ENCODE measurements at places on chromosomes 6 and 20.

DNA sequence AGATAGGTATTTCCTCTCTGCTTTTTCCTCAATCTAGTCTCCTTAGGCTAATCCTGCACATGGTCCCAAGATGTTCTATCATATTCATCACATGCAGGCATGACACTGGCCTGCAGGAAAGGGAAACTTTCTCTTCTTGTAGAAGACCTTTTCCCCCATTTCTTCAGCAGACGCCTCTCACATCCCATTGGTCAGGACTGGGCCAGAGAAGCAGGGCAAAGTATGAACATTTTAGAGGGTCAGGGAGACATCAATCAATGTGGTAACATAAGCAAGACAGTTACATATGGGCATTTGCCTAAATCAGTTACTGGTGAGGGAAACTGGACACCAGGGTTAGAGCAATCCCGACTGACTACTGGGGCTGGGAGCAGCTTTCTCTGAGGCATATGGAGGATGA is 90.1 kb downstream of the CRYBG1 start:
- no peak for DNase-seq

GRCh38 chr6:130713144-130713543 is 114.1 kb upstream of the SMLR1 start:
- DNase-seq = no peak

GRCh38 chr20:21183722-21184121 is 57.8 kb downstream of the KIZ start:
- DNase-seq = no peak

GRCh38 chr20:31746068-31746878 is 7.2 kb downstream of the TPX2 start:
- no peak for DNase-seq

GRCh38 chr20:58619864-58620431 is 31.1 kb upstream of the STX16 start:
- DNase-seq = no peak

DNA sequence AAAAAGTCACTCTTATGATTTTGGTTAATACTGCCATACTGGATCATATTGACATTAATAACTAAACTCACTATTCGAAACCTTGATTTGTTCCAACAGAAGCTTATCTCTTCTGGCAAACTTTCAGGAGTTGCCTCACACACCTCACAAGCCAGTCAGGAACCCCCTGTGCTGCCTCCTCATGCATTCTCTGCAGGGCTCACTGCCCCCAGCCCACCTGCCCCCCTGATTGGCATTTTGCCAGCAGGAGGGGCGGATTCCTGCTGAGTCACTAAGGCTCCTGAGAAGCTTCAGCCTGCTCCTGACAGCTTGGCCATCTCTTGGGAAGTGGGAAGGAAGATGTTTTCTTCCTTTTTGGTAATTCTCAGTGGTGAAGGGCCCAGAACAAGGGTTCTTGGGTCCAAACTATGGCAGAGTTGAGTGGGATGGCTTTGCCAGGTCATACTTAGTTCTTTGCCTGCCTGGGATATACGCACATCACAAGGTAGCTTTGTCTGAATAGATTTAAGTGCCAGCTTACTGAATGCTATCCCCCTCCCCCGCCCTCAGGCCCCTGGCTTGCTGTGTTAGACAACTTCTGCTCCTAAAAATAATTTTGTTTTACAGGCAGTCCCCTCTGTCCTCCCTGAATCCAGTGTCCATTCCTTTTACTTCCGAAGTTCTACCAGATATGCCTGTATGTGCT is 31.4 kb downstream of the SLC35F1 start:
- no peak for DNase-seq

DNA sequence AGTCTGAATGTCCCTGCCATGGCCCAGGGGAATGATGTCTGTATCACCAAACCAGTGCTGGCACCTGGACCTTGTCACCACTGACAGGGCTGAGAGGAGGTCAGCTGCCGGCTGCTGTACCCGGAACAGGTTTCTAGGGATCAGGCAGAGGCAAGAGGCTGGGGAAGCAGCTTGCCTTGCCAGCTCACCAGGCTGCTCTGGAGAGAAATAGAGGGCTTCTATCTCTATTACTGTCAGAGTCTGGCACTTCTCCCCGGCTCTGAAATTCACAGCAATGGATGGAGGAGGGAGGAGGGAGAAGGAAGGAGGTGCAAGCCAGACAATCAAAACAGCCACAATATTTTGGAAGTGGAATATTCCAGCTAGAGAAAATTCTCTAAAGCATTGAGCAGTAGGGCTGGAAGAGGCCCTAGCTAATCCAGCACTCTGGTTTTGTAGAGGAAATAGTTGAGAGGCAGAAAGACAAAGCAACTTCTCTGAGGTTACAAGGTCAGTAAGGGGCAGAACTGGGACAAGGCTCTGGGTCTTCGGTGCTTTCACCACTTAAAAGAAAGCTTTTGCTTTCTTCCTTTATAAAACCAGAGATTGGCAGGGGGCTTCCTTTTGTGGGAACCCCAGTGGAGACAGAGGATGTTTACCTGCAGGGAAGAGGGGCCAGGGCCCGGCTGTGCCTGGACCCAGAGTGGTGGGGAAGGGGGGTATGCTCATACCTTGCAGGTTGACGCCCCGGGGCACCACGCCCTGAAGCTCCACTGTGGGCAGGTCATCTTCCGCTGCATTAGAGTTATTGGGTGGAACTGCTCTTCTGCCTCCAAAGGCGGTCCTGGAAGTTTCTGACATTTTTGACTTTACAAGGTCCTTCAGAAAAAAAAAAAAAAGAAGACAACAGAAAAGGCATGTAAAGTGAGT is 2.4 kb downstream of the F13A1 start:
- no peak for DNase-seq

DNA sequence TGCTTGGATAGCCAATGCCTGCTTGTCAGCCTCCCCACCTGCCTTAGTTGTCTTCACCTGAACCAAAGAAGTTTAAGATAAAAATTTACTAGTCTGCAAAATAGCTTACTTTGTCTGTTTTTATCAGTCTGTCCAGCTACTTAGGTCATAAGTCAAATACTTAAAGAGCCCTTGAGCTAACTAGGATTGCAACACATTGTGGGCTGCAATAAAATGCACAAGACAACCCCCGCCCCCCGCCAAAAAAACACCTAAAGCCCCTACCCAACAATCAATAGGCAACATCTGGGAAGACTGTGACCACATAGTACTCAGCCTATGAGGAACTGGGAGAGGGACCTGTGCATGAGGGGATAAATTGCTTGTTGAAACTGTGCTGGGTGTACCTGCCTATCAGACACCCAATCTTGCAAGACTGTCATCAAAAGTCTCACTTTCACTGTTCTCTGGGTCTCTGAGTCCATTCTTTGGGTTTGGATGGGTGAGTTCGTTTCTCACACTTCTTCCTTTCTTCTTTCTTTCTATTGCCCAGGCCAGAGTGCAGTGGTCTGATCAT is 27.3 kb upstream of the ABCC10 start:
- DNase-seq = no peak

DNA sequence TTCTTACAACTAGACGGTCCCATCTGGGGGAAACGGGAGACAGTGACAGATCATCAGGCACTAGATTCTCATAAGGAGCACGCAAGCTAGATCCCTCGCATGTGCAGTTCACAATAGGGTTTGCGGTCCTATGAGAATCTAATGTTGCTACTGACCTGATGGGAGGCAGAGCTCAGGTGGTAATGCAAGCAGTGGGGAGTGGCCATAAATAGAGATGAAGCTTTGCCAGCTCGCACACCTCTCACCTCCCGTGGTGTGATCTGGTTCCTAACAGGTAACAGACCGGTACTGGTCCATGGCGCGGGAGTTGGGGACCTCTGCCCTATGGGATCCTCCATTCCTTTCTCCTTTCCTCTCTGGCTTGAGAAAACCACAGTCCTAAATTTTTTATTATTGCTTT is 63.8 kb downstream of the TPD52L1 start:
- DNase-seq = no peak

Data from liver (tissue), 10 donors.